Activated effector memory CD4-positive, alpha-beta T cell treated with Interleukin-2 at 50 U/mL for 16 hours (primary cell): ENCODE measurements at places on chromosomes 11 and 22.

DNA sequence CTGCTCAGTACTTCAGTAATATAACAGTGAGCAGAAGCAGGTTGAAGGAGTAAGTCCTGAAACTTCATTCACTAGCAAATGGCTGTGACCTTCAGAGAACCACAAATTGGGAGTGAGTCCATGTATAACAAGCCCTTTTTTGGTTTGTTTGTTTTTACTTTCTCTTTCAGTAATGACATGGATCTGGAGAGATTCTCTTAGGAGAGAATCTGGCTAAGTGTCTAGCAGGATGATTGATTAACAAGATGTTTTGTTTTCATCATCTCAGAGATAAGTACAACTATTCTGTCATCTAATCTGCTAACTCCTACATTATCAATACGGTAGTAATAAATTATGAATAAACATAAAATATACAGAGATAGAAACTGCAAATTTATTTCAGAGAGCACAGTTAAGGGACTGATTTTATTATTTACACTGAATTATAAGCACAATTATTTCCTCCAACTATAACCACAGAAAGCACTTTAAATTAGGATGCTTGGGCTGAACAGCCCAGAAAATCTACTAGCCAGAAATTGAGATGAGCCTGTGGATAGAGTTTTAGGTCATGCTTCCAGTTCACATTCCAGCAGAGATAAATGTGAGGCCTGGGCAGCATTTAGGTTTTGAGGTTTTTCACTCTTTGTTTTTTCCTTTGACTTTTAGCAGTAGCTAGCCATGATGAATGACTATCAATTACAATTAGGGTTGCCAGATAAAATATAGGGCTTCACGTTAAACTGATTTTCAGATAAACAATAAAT, 429.3 kb upstream of the FAT3 start:
- no peak for DNase-seq

DNA sequence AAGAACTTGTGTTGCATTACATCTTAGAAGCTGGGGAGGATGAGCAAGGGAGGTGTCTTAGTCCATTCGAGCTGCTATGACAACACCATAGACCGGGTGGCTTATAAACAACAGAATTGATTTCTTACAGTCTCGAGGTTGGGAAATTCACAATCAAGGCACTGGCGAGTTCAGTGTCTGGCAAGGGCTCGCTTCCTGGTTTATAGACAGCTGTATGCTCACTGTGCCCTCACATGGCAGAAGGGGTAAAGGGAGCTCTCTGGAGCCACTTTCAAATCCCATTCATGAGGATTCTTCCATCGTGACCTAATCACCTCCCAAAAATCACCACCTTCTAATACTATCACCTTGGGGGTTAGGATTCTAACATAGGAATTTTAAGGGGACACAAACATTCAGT, 150.0 kb upstream of the NECTIN1 start:
- no peak for DNase-seq

GRCh38 chr11:129620237-129621104, 195.2 kb upstream of the TMEM45B start:
- no peak for DNase-seq

DNA sequence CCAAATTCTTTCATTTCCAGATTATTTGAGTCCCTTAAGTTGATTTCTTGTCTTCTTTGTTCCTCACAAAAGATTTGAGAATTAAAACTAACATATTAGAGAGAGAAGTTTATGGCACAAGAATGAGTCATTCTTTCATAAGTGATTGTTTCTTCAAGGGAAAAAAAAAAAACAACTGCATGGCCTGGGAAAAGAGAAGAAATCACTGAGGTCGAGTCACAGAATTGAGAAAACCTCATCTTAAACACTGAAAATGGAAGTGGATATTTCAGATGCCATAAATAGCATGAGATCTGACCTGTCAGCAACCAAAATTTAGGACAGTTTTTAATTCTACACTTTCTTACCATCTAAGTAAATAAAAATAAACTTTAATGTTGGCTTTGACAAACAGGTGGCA, 87.2 kb downstream of the CWF19L2 start:
- no peak for DNase-seq

DNA sequence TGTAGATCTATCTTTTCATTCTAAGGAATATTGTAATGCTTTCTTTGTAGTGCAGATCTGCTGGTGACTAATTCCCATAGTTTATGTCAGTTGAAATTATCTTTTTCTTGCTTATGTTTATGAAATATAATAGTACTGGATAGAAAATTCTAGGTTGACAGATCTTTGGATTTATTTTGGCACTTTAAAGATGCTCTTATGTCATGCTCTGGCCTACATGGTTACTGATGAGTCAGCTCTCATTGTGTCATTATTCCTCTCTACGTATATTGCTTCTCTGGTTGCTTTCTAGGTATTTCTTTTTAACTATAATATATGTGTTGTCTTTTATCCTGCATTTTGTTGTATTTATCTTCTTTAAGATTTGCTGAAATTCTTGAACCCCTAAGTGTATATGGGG, 955.5 kb upstream of the CHORDC1 start:
- DNase-seq = no peak

DNA sequence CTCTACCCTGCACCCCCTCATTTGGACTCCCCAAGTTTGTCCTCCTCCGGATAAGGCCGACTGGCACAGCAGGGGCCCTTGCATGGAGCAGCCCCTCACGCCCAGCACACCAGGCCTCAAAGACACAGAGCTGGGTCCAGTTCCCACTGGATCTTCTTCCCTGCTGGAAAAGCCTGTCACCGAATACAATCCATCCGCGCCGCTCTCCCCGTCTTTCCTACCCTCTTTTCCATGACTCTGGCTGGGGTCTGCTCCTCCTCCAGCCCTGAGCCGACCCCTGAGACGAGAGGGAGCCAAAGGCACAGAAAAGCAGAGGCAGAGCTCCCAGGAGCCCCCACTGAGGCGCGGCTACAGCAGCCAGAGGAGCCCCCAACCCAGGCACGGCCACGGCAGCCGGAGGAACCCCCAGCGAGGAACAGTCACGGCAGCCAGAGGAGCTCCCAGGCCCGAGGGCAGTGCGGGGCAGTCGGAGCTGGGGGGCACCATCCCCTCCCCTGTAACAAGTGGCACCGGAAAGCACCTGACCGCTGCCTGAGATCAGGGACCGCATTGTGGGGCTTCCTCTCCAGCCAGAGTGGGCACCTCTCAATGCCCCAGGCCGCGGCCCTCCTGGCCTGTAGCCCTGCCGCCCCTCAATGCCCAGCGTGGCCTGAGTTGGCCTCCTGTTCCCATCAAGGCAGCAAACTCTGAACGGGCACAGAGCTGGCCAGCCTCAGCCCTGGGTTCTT, 12.0 kb downstream of the ALG12 start:
- DNase-seq = no peak

GRCh38 chr22:40120848-40121247, 56.9 kb upstream of the TNRC6B start:
- DNase-seq = no peak

DNA sequence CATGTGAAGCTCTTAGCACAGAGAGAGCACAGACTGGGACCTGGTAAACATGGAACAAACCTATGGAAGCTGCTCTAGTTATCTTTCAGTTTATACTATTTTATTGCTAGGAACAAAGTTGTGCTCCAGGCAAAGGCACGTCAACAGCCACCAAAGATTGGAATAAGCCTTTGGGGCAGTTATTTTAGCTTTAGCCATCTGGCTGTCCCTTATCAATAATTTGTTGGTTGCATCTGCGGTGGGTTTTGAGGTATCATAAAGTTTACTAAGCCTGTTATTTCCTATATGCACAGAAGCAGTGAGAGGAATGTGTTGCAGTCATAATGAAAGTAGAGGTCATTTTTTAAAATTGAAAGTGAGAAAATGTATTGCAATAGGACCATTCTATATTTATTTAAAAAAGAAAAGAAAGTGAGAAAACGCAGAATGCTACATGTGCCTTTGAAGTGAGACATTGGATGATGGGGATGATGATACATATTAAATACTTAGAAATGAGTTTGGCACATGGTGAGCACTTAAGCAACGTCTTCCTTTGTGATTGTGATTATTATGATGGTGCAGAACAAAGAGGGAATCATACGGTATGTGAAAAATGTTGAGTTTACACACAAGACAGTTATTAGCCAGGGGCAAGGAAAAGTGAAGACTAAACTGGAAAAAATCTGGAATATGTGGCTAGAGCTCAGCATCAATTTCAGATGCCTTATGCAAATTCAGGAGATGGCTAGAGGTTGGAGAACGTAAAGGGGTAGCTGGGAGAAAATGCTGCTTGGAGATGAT, 58.3 kb downstream of the PRR5L start:
- DNase-seq = no peak
